Activated CD4-positive, alpha-beta T cell treated with anti-CD3 and anti-CD28 coated beads for 36 hours (primary cell): ENCODE measurements at places on chromosomes 1 and 21. TPM values are rescaled to one million over a fixed set of nuclear protein-coding genes. Genes with fewer than 3 reads are reported as not detected.

PTPN7 gene
- total RNA-seq = 221 TPM

PDC gene
- total RNA-seq = not detected

ASPM gene
- 49.5 TPM for total RNA-seq

GIPC2 gene
- 0.09 TPM for total RNA-seq

CFAP141 gene
- not detected for total RNA-seq

PADI1 gene
- not detected for total RNA-seq

KRTAP13-2 gene
- not detected for total RNA-seq

RAP1GAP gene
- total RNA-seq = 2.5 TPM

BLZF1 gene
- total RNA-seq = 7.1 TPM

HMCN1 gene
- total RNA-seq = 0.14 TPM

EPHA2 gene
- total RNA-seq = 0.21 TPM

LYSMD1 gene
- total RNA-seq = 4.3 TPM

SPATA46 gene
- not detected for total RNA-seq

ZZZ3 gene
- 40.5 TPM for total RNA-seq

DNA sequence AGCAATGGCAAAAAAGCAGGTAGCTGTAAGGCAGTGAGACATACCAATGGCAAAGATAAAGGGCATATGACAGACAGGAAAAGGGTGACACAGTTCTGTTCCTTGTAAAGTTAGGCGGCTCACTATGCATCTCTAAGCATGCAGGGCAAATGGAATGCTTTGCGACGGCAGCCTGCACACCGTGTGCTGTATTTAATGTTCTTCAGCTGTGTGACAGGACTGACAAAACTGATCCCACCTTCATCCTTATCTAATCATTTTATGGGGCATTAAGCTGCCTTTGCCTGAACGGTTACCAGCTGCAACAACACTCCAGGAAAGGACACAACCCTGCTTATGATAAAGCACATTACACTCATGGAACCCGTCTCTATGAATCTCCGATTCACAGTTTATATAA, 80.5 kb upstream of the VAV3 start:
- no peak for DNase-seq

- DNase-seq = peak; percentile 98
Observed at GRCh38 chr1:156659988-156660751, 17.0 kb downstream of the NES start.

DNA sequence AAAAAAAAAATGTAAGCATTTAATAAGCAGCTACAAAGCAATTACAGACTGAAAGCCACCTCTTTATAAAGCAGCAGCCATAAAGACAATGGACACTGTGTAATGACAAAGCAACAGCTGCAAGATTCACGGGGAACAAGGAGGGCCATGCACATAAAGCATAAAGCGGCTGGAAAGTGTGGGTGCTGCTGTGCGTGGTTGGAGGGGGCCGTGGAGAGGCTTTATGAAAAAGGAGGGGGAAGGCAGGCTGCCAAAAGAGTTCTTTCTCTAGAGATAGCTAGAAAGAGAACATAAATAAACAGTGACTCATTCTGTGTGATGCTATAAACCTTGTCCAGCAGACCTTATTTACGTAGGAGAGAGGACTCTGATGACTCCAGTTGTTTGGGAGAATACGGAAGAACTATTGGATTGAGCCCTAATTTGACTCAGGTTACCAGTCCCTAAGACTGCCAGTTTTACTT, 49.3 kb downstream of the ADAMTS1 start:
- DNase-seq = no peak

GRCh38 chr1:155740995-155741394, 52.1 kb downstream of the DAP3 start:
- DNase-seq = no peak

GRCh38 chr1:229879746-229880145, 187.3 kb upstream of the GALNT2 start:
- DNase-seq = no peak

- no peak for DNase-seq
Observed at GRCh38 chr1:194929357-194929756, 1678.9 kb downstream of the KCNT2 start.

GRCh38 chr1:208033236-208033635, 122.3 kb upstream of the CD34 start:
- DNase-seq = no peak

DNA sequence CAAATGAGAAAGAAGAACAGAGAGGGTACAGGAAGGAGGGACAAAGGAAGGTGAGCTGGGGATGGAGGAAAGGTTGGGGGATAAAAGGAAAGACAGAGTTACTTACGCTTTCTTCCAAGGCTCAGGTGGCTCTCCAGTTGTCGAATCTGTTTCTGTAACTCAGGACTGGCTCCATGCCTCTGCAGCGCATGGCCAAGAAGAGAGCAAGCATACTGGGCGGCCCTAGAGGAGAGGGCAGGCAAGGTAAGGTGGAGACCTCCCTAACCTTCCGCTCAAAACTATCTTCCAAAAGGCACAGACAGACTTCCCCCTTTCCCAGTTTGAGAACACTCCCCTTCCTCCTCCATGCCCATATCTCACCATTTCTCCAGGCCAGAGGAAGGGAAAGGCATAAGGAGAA, 922 bp downstream of the PEX11B start:
- no peak for DNase-seq

DNA sequence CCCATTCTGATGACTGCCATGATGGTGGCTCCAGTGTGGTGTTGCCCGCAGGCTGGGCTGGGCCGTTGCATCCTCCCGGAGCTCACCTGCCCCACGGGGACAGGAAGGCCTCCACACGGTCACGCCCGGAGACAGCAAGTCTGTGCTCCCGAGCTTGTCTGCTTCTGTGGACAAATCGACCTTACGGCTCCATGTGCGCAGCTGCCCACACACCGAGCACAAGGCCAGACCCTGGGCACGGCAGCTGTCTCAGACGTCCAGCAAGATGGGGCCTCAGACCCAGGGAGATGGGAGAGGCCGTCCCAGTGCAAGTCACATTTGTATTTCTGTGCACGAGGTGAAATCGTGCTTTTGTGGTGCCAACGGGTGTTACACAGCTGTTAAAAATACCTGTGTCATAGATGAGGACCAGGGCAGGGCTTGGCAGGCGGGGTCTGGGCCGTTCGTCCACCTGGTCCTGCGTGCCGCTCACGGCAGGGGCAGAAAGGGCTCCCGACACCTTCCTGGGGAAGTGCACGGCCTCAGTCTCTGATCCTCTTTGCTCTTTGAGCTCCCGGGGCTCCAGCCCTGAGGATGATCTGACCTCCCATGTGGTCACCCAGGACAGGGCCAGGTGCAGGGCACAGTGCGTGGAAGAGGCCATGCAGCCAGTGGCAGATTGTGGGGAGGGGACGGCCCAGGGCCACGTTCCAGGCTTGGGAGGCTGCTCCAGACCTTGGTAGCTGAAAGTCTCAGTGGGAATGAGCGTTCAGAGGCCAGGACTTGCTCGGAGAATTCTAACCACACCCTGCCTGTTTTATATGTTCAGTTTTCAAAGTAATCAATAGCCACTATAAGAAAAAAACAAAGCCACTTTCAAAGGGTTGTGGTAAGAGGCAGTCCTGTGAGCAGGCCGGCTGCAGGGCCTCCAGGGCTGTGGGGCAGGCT, 13.5 kb downstream of the COL6A1 start:
- DNase-seq = peak; percentile 2

DNA sequence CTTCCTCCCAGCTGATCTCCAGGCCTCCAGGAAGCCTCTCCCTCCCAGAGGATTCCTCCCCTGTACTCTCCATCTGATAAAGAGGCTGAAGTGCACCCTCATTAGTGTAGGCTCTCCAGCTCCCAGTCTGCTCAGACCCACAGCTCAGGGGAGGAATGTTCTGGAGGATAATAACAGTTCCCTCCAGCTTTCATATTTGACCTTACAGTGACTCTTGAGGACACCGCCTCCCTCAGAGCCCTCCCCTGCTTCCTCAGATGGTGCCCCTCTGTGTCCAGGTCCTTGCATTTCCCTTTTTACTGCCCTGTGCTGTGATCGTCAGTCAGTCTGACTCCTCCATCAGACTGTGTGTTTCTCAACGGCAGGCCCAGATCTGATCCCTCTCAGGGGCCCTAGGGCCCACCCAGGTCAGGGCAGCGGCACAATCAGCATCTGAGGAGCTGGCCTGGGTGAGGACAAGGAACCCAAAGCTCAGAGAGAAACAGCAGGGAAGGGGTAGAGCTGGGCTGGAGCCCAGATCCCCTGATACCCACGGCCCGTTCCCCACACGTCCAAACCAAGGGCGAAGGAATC, 1.1 kb upstream of the SHISAL2A start:
- DNase-seq = no peak

DNA sequence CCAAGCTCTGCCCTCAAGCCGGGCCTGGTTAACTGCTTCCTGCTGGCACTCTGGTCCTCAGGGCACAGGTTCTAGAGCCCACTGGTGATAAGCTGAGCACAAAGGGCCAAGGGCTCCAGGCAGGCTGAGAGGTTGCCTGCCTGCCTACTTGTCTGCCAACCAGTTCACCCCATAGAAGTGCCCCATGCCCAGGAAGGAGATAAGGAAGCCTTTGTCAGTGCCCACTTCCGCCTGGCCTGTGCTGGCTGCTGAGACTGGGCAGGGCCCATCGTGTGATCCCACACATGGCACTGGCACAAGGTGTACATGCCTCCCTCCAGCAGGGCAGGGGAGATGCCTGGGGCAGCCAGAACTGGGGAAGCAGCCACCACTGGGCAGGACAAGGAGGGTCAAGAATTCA, 24.1 kb downstream of the SLC9A1 start:
- DNase-seq = no peak

- DNase-seq = no peak
Observed at GRCh38 chr1:157937744-157938143, 55.7 kb upstream of the KIRREL1 start.

- peak; percentile 31 for DNase-seq
Observed at GRCh38 chr1:226201029-226201593, 14.6 kb upstream of the ACBD3 start.

DNA sequence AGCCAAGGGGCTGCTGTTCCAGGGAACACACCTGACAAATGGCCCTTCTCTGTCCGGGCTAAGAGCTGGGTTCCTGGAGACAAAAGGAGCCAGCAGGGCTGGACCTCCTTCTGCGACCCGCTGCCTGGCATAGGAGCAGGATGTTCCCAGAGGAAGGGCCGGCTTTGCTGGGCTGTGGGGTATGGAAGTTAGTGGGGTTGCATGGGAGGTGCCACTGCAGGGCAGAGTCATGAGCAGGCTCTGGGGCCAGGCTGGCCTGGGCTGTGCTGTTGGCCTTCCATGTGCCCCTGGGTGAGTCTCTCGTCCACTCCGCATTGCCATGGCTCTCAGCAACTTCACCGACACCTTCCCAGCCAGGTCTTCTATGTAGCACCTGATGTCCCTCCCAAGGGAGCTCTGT, 507.6 kb downstream of the PTPRU start:
- no peak for DNase-seq

GRCh38 chr1:147379889-147380288, 137.4 kb downstream of the CHD1L start:
- DNase-seq = no peak

DNA sequence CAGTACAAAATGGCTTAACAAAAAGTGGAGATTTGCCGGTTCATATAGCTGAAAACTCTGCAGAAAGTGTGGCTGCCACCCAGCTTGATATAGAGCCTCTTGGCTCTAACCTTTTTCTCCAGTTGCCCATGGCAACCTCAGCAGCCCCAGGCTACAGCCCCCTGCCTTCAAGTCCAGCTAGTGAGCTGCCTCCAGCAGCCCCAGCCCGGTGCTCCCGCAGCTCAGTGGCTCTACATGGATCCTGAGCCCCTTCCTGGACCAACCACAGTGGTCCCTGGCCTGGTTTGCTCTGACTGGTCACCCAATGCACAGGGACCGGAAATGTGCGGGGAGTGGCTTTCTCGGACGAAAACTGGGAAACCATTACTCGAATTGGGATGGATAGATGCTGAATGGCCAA, 13.3 kb upstream of the ATF3 start:
- no peak for DNase-seq

- no peak for DNase-seq
Observed at GRCh38 chr1:172809750-172810149, 150.8 kb downstream of the FASLG start.

DNA sequence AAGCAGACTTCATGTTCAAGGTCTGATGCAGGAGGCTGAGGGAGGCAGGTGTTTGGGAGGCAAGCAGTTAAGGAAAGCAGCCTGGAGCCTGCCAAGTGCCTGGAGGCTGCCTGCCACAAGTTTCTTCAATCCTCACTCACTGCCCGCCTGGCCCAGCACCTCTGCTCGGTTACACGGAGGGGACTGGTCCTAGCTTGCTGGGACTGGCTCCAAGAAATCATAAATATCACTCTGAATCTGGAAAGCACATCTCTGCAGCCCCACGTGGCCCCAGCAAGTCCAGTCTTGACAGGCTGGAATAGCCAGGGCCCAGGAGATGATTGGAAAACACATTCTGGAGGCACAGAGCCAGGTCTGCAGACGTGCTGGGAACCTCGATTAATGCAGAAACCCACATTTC, 83.9 kb downstream of the BCAR3 start:
- DNase-seq = no peak

DNA sequence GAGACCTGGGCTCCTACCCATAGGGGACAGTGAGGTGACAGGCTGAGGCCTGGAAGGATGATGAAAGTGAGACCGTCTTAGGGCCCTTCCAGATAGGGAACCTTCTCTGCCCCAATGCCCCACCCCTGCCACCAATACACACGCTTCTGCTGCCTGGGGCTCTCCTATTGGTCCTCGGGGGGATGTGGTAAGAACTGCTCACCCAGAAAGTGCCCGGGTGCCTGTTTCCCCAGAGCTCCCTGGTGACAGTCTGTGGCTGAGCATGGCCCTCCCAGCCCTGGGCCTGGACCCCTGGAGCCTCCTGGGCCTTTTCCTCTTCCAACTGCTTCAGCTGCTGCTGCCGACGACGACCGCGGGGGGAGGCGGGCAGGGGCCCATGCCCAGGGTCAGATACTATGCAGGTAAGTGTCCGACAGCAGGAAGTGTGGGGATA, 948 bp downstream of the SEMA4A start:
- DNase-seq = peak; percentile 85

DNA sequence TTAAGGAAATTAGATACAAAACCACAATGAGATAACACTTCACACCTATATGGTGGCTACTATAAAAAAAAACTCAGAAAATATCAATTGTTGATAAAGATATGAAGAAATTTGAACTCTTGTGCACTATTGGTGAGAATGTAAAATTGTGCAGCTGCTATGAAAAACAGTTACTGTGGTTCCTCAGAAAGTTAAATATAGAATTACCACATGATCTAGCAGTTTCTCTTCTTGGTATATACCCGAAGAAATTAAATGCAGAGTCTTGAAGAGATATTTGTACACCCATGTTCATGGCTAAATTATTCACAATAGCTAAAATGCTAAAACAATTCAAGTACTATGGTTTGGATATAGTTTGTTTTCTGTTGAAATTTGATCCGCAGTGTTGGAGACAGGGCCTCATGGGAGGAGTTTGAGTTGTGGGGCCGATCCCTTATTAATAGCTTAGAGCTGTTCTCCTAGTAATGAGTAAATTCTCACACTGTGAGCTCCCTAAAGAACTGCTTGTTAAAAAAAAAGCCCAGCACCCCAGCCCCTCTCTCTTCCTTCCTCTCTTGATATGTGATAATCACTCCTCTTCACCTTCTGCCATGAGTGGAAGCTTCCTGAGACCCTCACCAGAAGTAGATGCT, 1412.1 kb downstream of the PLA2G4A start:
- no peak for DNase-seq

- no peak for DNase-seq
Observed at GRCh38 chr1:192951691-192952460, 107.3 kb downstream of the UCHL5 start.

GRCh38 chr1:25795946-25796810, 3.8 kb upstream of the SELENON start:
- DNase-seq = peak; percentile 75

- no peak for DNase-seq
Observed at GRCh38 chr1:97047421-97047793, 325.8 kb downstream of the PTBP2 start.

GRCh38 chr1:90127288-90127953, 132.5 kb downstream of the ZNF326 start:
- DNase-seq = no peak

GRCh38 chr1:110726755-110727154, 52.0 kb upstream of the KCNA3 start:
- DNase-seq = no peak
